ENCODE measurements at places on chromosomes 16 and 17.
A peak's percentile ranks its signal among the peaks of the same experiment; 100 is the strongest.

- no peak for DNase-seq
Observed at GRCh38 chr17:78258323-78259191, 27.1 kb downstream of the TMEM235 start.

DNA sequence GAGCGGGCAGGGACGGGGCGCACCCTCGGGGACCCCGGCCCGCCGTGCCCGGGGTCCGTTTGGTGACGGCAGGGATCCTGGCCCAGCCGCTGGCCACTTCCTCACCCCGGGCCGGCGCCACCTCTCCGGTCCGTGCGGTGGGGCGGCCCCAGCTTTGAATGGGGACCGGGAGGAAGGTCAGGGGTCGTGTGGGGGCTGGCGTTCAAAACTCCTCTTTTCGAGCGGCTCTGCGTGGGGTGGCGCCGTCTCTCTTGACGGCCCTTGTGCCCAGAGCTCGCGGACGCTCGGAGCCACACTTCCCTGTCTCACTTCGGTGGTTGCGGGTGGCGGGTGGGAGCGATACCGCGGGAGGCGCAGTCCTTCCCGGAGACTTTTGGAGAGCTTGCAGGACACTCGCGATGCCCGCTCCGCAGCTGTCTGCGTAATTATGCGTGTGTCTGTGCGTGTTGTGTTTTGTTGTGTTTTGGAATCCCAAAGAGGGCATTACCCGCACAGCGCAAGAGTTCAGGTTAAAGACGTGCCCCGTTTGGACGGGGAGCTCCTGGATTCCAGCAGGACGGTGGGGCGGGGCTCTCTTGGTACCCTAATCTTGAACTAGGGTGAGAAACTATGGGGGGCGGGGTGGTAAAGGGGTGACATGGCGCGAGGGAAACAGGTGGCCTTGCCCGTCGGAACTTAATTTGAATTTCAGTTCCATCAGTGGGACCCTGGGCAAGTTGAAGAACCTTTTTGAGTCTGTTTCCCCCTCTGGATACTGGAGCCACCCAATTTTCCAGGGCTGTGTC is 637 bp downstream of the PLCG2 start:
- no peak for DNase-seq

DNA sequence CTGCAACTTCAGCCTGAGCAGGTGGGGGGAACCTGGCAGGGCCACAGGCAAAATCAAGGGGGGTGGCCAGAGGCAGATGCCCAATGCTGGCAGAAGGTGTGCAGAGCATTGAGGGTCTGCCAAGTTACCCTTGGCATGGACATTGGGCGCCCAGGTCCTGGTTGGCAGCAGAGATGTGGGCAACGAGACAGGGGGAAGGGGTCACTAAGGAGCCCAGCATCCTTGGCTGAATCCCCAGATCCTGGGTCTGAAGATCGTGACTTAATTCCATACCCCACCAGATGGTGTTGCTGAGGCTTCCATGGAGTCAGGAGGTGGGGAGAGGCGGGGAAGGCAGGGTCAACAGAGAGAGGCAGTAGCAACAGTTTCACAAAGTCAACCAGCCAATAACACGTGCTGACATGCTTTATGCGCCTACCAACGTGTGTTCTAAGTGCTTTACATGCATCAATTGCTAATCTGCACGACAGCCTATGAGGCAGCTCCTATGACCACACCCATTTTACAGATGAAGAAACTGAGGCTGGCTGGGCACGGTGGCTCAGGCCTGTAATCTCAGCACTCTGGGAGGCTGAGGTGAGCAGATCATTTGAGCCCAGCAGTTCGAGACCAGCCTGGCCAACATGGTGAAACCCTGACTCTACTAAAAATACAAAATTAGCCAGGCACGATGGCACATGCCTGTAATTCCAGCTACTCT is 83.3 kb downstream of the GSG1L start:
- no peak for DNase-seq

DNA sequence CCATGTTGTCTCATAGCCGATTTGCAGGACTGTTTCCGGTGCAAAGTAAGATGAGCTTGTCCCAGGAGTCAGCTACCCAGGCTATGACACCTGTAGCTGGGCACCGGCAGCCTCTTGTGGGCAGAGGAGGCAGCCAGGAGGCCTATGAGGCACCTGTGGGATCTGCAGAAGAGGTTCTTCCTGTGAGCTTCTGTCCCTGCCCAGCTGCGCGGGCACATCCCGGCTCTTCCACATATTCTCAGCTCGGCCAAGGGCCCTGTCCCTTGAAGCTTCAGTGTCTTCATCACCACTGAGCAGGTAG is 21.3 kb upstream of the CAPN15 start:
- no peak for DNase-seq

- DNase-seq = no peak
Observed at GRCh38 chr17:45406107-45406506, 26.6 kb downstream of the ARHGAP27 start.

- DNase-seq = no peak
Observed at GRCh38 chr16:81638286-81638945, 140.7 kb upstream of the PLCG2 start.

- DNase-seq = no peak
Observed at GRCh38 chr16:15799851-15800495, 56.9 kb downstream of the MYH11 start.

DNA sequence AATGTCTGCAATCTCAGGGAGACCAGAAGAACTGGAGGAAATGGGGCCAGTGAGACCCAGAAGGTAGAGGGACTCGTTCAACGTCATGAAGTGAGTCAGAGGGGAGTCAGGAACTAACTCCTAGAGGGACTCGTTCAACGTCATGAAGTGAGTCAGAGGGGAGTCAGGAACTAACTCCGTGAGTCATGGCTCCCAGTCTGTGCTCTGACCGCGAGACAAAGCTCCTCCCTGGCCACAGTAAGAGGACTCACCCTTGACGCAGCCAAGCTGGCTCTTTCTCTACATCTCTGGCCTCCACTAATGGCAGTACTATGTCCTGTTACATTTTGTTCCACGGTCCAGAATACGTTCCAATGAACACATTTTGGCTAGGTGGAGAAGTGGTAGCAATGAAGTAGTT is 902.5 kb downstream of the KCNJ2 start:
- peak; percentile 98 for DNase-seq

GRCh38 chr16:70298988-70299938 is at the start of gene DDX19B:
Gene DDX19B (plus strand): TSS chr16:70299186. CDS start chr16:70299298, 112 bp downstream.
- DNase-seq = peak; percentile 58

GRCh38 chr16:58820411-58820810 is 86.3 kb upstream of the GOT2 start:
- DNase-seq = no peak

GRCh38 chr17:56292578-56292977 is 139.3 kb downstream of the ANKFN1 start:
- DNase-seq = peak; percentile 56

GRCh38 chr17:17387017-17387497 is 83.9 kb downstream of the NT5M start:
- peak; percentile 72 for DNase-seq

- DNase-seq = no peak
Observed at GRCh38 chr17:48139944-48140343, 32.4 kb downstream of the SNX11 start.

DNA sequence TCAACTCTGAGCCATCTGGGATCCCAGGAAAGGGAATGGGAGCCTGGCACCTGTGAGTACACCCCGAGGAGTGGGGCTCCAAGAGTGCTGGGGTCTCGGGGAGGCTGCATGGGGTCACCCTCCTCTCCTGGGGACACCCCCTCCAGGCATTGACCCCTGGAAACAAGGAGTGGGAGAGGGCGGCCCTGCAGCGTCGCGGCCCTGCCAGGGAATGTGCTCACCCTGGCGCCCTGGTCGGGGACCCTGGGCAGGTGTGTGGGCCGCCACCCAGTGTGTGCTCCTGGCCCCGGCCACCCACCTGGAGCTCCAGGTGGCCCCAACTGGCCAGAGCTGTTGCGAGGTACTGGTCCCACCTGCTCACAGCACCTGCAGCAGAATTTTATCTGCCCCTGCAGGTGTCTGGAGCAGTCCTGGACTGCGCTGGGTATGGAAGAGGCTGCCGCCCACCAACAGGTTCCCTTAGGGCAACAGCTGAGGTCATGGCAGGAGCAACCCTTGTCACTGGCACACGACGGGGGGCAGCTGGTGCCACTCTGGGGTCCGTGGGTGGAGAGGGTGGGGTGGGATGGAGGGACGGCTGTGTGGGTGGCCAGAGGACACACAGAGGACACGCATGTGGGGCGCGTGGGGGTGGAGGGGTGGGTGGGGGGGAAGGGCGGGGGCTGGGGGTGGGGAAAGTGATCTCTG is 5.4 kb upstream of the PABPN1L start:
- no peak for DNase-seq

DNA sequence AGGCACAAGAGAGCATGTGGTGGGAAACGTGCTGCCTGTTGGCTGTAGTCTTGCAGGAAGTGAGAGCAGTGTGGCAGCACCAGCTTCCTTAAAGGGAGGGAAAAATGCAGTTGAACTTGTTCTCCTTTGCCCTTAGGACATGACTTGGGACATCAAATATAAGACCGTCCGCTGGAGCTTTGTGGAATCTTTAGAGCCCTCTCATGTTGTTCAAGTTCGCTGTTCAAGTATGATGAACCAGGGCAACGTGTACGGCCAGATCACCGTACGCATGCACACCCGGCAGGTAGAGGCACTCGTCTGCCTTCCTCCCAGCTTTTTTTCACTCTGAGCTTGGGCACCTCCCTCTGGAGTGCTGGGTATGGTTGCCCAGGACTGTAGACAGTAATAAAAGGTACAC is 23.3 kb downstream of the GPR179 start:
- no peak for DNase-seq

- peak; percentile 44 for DNase-seq
Observed at GRCh38 chr17:54172096-54172984, 349.6 kb downstream of the KIF2B start.

DNA sequence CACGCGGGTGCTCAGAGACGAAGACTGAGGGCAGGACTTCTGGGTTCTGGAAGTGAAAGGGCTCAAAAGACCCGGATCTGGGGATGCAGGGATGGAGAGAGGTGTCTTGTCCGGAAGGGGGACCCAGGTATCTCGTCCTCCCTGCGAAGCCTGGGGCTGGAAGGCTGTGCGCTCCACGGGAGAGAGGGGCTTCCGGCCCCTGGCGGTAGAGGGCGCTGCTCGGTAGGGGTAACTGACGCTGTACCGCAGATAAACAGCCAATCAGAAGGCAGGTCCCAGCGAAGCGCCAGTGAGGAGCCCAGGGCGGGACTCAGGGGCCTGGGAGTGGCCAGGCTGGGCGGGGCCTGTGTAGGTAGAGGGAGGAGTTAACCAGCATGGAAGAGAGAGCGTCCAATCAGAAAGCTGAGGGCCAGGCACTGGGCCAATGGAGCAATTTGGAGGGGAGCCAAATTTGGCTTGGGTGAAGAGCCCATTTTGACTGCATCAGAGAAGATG is 804 bp downstream of the TGFB1I1 start:
- peak; percentile 90 for DNase-seq

GRCh38 chr17:78241277-78242023 is 10.0 kb downstream of the TMEM235 start:
- peak; percentile 24 for DNase-seq

GRCh38 chr16:19179546-19180490 is 11.8 kb downstream of the SYT17 start:
- DNase-seq = peak; percentile 11

DNA sequence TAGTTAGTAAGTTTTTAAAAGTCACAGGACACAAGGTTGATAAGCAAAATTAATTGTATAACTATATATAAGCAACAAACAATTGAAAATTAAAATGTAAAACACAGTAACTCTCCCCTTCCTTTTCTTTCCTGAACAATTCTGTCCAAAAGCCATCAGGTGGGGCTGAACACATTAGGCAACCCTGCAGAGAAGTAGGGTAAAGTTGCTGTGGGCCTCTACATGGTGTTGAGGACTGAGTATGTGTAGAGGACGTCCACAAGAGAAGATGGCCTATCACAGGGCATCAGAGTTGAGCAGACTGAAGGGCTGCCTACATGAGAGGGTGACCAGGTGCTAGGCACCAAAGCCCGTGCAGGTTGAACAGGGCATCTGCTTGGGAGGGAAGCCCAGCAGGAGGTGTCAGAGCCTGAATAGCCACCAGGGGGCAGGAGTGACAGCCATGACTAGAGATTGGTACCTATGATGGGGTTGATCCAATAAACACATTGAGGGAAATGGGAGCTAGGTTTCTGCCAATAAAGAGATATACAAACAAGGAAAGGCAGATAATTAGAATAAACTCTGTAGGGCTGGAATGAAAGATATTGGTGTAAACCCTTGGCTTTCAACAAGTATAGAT is 415.1 kb downstream of the NPIPA8 start:
- peak; percentile 21 for DNase-seq

- no peak for DNase-seq
Observed at GRCh38 chr16:61131447-61131846, 904.8 kb downstream of the CDH8 start.

Measured in mammary epithelial cell (primary cell).